ENCODE measurements at places on chromosomes 2 and 18.

DNA sequence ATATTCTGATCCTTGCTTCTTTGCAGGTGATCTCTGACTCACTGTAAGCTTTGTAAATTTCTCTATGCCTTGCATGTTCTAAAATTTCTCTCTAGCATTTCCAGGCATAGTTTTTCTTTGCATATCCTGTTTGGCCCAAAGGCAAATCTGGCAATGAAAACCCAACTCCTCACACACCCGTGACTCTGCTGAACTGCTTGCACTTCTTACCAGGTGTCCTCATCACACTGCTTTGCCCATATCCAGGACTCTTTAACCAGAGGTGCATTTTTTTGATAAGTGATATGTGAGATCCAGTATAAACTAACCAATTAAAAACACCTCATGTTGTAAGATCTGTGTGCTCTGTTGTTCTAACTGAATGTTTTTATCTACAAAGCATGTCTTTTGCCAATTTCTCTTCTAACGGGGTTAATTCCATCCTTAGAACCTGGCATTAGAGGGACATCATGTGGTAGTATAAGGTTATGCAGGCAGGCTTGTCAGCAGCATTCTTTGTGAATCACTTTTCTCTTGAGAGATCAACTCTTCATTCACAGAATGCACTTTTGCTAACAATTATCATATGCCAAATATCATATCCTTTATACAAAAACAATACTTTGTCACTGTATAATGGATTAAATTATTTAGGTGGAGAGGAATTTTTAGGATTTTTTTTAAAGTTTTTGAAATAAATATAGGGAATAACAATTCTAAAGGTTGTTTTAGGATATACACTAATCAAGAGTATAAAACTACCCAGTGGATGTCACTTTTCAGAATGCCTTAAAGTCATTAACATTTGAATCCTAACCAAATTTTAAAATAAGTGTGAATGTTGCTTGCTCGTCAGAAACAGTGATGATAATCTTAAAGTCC lies 20.8 kb upstream of the TMX3 start:
- peak; percentile 7 for DNase-seq

DNA sequence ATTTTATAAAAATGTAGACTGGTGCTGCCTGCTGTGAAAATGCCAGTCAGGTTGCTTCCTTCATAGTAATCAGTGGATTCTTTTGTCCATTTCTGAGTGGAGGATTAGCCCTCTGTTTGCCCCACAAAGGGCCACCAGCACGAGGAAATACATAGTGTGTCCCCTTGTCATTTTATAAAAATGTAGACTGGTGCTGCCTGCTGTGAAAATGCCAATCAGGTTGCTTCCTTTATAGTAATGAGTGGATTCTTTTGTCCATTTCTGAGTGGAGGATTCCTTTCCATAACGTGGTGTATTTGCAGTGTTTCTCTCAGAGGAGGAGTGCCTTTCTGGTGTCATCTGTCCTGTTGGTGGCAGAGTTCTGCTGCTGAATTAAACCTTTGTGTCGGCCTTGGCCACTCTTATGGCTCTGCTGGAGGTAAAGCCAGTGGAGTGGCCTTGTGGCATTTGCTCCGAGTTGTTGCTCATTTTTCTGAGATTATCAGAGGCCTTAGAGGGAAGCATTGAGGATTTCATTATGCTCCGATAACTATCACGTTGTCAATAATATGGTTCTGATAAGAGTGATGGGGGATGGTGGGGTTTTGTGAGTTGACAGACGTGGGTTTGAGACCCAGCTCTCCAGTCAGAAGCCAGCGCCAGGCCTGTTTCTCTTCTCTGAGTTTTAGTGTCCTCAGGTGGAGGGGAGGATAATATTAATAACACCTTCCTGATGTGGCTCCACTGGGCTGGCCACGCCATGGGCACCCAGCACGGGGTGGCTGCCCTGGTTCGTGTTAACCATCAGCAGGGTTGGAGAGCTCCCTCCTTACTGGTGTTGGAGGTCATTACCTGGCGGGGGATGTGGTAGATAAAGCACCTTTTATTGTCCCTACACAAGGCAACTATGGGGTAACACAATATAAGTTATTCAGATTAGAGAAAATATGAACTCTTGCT lies 96.6 kb downstream of the NEDD4L start:
- no peak for DNase-seq

DNA sequence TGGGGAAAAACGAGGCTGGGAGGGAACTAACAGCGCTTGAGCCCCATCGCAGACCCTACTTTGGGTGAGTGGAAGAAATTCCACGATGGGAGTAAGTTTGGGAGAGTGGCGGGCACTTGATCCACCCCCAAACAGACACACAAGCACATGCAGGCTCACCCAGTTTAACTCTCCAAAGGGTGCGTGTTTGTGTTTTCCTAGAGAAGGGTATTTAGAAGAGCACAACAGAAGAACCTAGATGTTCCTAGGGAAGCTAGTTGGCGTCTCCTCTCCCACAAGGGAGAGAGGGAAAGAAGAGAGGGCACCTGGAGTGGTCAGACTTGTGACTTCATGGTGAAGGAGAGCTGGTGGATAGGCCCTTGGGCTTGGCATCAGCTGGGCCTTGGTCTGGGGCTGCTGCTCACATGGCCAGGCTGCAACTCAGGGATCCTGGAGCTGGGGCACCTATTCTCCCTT lies 3.2 kb downstream of the GATA6 start:
- DNase-seq: no peak

GRCh38 chr2:224689539-224689938 lies 26.6 kb downstream of the CCDC195 start:
- no peak for DNase-seq
